ENCODE measurements at places on chromosomes 6 and 20. TPM values are rescaled to one million over a fixed set of nuclear protein-coding genes. Genes with fewer than 3 reads are reported as not detected.

DNA sequence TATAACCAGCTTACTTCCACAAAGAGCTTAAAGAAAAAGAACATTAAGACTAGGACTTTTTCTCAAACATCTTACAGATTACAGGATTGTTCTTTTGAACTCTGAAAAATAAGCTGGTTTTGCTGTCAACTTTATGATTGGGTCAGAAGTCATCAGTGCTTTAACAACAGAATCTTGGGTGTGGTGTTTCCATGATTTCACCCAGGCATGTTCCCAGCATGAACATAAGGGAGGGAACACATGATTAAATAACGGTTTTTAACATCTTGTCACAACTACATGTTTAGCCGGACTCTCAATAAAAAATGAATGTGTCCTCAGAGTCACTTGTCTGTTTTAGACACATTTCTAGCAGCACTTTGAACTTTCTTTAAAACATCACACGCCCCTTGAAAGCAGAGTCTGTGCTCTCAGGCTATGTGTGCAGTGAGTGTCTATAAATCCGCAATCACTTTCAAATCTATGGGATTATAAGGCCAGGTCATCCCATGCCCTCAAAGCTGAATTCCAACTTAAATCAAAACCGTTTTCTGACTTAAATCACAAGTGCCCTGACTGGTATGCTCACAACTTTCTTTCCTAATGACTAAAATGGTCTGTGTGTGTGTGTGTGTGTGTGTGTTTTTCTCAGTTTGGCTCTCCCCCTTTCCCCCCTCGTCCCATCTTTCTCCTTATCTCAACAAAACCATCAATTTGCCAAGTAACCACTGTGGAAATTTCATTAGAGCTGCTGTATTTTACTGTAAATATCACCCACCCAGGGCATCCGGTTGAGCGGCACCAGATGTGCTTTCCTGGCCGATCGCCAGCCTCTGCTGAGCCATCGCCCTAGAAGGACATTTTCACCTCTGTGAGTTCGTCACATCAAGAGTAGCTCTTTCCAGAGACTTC is 216.8 kb upstream of the DTNBP1 start:
- DNase-seq, result peak; percentile 36

- DNase-seq, result no peak
These were observed 24.9 kb upstream of the PHACTR2 start for GRCh38 chr6:143652841-143653331.

DNA sequence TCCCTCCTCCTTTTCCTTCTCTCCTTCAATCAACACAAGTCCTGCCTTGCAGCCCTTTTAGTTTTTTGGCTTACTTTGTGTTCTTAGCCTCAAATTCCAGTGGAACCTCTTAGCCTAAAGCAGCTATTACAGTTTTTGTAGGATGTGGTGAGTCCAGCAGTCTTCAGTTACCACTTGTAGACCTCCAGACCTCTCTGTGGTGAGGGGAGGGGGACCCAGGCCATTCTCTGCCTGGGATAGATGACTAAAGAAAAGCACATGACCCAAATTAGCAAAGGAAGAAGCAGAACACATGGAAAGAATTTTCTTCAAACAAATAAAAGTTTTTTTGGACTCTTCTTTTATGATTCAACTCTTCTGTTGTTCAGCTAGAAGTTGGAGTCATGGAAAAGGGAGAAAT is 246.5 kb downstream of the HAO1 start:
- DNase-seq, result no peak

DNA sequence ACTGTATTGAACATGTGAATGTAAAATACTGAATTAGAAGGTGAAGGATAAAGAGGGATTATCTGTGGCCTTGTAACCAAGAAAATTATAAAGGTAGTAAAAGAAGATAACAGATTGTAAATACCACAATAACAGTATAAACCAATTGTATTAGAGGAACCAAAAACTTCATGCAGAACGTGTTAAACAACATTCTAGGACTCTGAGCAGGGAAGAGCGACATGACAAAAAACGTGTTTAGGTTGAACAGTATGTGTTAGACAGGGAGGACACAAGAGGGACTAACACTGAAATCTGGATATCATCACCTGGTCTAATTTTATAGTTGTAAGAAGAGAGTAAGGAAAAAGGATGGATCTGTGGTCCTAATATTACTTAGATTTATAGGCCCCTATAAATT is 259.0 kb upstream of the RUNX2 start:
- no peak for DNase-seq

DNA sequence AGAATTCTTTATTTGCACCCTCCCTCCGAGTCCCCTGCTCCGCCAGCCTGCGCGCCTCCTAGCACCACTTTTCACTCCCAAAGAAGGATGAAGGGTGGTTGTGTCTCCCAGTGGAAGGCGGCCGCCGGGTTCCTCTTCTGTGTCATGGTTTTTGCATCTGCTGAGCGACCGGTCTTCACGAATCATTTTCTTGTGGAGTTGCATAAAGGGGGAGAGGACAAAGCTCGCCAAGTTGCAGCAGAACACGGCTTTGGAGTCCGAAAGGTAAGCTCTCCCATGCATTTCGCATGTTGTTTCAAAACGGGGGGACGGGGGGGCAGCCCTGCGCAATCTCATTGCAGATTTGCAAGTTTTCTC is 357 bp downstream of the PCSK2 start:
- peak; percentile 11 for DNase-seq

GRCh38 chr20:36634342-36634741 is 11.7 kb downstream of the SLA2 start:
- no peak for DNase-seq

DNA sequence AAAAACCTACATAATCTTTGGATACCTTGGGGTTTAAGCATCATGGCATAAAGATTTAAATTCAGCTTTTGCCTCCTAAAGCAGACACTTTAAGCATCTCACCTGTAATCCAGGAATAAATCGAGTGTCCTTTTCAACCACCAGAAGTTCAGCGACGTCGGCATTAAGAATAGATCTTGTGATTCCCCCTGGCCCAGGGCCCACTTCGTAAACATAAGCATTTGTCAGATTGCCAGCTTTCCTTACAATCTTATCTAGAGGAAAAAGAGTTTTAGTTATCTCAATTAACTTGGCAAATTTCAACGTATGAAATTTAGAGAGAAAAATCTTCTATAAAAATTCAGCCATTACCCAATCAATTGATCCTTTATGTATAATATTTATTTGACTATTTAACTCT is 3.2 kb downstream of the TFB1M start:
- DNase-seq, result no peak

GRCh38 chr20:8413691-8414090 is 281.6 kb downstream of the PLCB1 start:
- no peak for DNase-seq

DNA sequence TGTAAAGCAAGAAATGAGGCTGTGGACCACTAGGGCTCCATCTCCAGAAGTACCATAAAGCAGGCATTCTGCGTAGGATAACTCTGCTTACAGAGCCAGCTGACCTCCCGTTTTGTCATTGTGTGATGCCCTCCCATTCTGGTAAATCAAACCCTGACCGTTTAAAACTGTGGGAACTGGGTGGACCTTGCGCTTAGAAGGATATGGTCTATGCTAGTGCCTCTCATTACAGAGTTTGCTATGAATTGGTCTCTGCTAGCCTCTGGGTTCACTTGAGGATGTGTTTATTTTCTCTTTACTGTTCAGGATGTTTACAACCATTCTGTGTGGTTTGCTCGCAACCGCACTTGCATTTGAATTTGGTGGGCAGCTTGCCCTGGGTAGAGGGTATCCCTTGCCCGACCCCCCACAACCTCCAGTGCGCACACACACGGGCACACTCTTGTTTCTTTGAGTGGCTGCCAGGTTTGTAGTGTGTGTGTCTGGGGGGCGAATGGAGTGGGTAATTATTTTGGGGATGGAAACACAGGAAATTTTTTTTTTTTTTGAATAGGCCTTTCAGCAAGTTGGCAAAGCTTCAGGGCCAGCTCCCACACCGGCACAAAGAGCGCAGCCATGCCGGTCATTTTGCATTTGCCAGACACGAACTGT is 198.3 kb downstream of the JARID2 start:
- DNase-seq, result no peak

- DNase-seq, result no peak
These were observed 5.3 kb downstream of the NRN1 start for GRCh38 chr6:6001443-6001842.

DNA sequence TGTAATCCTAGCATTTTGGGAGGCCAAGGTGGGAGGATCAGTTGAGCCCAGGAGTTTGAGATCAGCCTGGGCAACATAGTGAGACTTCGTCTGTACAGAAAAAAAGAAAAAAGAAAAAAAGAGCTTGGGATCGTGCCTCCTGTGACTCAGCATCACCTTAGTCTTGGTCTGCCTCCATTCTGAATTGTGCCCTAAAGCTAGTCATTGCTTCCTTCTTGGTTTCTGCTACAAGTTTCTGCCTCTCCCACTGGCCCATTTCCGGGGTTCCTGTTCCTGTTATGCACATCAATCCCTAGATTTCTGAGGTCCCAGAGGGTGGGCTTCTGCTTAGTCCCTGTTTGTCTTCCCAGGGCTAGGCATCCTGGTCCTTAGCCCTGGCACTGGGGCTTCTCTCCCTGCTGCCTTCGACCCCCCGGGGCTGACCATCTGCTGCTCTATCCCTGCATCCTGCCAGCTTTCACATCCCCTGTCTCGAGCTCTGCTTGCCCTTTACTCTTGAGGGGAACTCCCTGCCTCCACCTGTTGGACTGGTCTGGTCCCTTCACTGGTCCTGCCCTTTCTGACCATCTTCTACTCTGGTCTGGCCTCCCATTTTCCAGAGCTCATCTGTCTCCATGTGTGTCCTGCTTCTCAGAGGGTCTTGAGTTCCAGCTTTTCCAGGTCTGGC is 77.5 kb upstream of the ESR1 start:
- DNase-seq, result no peak

DNA sequence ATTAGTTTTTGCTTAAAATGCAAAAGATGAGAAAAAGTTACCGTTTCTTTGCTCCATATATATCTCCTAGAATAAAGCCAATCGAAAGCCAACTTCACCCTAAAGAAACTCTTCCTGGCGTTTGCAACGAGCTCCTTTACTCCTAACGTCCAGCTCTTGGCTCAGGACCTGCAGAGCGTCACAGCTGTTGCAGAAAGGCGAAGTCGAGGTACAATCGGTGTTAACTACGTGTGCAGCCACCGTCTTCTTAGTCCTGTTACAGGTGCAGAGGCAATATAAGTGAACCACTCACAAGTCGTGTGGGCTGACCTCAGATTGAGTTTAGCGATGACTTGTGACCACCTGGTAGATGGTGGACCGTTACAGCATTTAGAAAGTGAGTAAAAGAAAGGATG is 113.1 kb downstream of the TRIM27 start:
- DNase-seq, result no peak

- DNase-seq, result no peak
These were observed 32.5 kb downstream of the SDHAF4 start for GRCh38 chr6:70599187-70599586.

DNA sequence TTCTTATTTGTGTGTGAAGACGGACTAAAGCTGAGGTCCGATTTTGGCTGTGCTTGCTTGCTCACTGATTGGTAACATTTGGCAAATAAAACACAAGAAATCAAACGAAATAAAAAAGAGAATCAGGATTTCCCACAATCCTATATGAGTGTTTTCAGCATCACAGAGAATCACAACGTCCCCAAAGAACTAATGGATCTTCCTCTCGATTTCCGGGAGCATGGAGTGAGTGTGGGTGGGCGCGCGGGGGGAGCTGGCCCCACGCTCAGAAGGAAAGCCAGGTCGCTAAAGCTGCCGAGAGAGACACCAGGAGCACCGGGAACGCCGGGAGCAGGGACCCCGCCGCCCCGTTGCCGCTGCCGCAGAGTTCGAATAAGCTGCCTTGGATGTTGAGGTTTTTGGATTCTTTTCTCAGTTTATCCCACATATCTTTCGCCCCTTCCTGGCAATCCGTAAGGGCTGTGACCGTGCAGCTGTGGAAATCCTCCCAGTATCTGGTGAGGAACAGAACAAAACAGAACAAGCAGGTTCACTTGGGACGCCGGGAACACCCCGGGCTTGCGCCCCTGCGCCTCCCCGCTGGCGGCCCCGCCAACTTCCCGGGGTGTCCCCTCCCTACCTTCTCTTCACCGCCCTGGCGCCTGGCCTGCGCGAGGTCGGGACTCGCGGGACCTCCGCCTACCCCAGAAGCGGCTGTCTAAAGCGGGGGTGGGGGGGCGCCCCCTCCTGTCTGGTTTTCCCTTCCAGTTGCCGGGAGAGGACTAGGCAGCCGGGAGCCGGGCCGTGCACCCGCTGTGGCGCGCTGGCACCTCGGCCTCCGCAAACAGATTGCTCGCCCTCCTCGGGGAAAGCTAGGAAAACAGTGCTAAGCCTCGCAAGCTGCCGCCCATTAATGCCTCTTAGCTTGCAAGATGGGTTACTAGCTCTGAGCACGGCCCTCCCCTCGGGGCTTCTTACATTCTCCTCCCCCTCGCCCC is 7.7 kb downstream of the NRN1 start:
- no peak for DNase-seq

- DNase-seq, result no peak
These were observed 5.4 kb downstream of the SYS1 start for GRCh38 chr20:45368221-45368980.

DNA sequence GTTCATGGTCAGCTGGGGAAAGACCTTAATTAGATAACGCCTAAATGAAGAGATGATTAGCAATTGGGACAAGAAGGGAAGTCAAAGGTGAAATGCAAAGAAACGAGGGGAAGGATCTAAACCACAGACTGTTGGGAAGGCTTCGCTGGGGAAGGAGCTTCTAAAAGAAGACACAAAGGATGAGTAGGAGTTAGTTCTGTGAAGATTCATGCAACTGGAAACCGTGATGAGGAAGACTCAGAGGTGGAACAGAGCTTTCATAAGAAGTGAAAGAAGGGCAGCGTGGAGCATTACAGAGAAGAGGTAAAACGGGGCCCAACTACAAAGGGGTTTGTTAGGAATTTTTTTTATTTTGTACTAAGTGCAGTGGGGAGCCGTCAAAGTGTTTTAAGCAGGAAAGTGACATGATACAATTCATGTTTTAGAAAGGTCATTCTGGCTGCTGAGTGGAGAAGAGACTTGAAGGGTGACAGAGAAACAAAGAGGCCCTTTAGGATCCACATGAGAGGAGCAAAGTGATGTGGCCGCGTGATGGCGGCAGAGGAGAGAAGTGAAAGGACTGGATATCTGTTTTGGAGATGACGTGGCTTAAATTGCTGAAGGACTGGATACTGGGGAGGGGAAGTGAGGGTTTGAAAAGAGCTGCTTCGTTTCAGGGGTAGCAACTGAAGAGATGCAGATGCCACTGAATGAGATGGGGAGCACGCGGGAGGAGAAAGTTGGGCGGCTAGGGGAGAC is 33.6 kb downstream of the TTI1 start:
- DNase-seq, result no peak

GRCh38 chr6:130129762-130130246 is 92.9 kb downstream of the SAMD3 start:
- no peak for DNase-seq

The F13A1 gene
- 23.7 TPM for total RNA-seq

The HLA-DRA gene
- 122 TPM for total RNA-seq

The CALHM5 gene
- 0.71 TPM for total RNA-seq

The GSTA1 gene
- total RNA-seq, result not detected

The LAMA5 gene
- total RNA-seq, result 93.9 TPM

The CPXM1 gene
- 1.3 TPM for total RNA-seq

The MAP7 gene
- total RNA-seq, result 40.0 TPM

The HLA-DPA1 gene
- 56.8 TPM for total RNA-seq

The TMEM170B gene
- 12.7 TPM for total RNA-seq

The FRK gene
- total RNA-seq, result 1.2 TPM
